ENCODE measurements at places on chromosomes 7 and 10. TPM values are rescaled to one million over a fixed set of nuclear protein-coding genes. Genes with fewer than 3 reads are reported as not detected.

DNA sequence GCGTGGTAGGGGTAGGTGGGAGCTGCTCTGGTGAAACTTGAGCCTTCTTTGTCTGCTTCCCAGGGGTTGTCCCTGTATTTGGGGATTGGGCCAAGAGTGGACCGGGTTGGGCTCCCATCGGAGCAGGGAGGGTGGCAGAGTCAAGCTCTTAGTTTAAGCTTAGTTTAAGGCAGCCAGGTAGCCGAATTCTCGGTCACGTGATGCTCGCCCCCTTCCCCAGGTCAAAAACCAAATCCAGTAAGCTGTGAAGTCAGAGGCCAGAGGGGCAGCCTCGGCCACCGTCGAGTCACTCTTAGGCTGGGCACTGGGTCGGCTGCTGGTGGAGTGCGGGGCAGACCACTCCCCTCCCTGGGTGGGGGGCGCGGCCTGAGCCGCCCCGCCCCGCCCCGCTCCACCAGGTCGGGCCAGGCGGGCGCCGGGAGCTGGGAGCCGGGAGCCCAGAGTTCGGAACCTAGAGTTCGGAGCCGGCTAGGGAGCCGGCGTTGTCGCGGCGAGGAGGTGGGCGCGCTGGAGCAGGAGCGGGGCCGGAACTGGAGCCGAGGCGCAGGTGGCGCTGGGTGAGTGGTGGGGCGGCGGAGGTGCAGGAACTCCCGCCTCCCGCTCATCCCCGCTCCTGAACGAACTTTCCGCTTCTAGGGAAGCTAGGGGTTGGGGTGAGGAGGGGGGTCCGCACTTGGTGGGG is 2.8 kb upstream of the LZTS2 start:
- H3K36me3 ChIP-seq = peaks cover 4% of the 10 kb centered on the region
- H3K4me3 ChIP-seq = peak overlapping the region; percentile 52
- H3K27me3 ChIP-seq = no peaks in the 10 kb centered on the region
- no peak for DNase-seq
- H3K27ac ChIP-seq = peak overlapping the region; percentile 95

GRCh38 chr7:29957521-29958310 is 31.9 kb downstream of the SCRN1 start:
- DNase-seq = no peak
- H3K36me3 ChIP-seq = peaks cover 20% of the 10 kb centered on the region
- H3K27me3 ChIP-seq = no peaks in the 10 kb centered on the region
- no peaks in the 10 kb centered on the region for H3K4me1 ChIP-seq

DNA sequence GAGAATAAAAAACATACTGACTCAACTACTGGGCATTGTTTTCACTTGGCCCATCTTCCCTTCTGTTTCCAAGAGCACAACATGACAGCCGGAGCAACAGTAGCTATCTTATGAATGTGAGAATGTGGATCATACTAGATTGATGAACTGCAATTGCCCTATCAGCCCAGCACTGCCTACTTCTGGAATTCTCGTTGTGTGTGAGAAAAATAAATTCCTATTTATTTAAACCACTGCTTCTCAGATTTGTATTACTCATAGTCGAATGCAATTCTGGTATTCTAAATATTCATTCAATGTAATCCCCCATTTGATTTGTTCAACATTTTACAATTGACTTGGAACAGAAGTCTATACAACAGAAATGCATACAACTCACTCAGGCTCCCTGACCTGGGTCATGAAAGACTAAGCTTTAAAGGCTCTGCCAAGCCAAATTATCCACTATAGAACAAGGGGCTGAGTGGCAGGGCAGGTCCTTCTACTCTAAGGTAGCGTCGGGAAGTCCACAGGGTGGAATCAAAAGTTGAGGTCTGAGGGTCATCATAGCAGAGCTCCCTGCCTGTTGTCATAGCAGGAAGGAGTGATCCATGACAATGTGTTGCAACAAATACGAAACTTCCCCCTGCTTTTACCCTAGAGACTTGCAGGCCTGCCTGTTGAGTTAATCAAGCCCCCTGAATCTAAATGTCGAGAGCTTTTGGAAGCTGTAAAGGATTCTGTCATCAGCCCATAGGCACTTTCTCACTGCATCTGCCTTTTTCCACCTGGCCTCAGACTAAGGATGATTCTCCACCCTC is 12.4 kb upstream of the JAZF1 start:
- H3K4me3 ChIP-seq = no peak overlapping the region
- peak overlapping the region; percentile 34 for H3K27ac ChIP-seq
- H3K27me3 ChIP-seq = no peaks in the 10 kb centered on the region
- peaks cover 10% of the 10 kb centered on the region for H3K4me1 ChIP-seq

DNA sequence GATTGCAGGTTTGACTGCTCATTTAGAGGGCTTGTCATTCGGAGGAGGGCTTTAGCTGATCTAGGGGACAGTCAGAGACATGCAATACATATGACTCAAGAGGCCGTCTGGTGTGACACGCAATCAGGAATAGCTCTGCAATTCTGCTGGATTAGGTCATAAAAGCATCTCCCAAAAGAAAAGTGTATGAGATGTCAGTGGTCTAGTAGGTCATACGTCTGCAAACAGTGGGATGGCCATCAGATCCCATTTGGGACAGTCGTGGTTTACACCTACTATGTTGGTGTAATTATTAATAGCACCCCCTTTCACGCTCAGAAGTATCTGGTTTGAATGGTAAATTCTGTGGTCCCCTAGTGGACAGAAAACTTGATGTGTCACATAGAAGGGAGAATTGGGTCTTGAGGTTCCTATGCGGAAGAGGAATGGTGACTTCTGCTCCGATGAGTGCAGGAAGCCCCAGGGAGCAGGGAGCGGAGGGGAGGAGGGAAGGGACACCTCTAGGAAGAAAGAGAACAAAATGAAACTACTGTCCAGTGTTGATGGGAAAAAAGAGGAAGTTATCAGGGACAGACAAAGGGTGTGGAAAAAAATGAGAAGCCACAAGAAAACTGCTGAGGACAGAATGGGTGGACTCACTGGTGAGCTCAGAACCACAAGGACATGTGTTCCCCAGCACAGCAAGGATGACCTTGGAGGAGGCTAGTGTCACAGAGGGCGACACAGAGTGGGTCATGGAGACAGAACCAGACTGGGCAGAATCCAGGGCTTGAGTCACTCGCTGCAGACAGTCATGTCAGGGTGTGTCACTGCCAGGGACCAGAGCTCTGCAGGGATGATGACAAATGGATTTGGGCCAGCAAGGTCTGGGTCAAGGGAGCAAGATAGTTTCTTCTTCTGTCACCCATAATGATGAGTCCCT is 59.9 kb downstream of the MAP3K8 start:
- peak; percentile 66 for DNase-seq
- H3K36me3 ChIP-seq = no peaks in the 10 kb centered on the region
- H3K27ac ChIP-seq = no peak overlapping the region
- H3K4me1 ChIP-seq = peaks cover 4% of the 10 kb centered on the region
- H3K27me3 ChIP-seq = peaks cover 4% of the 10 kb centered on the region

DNA sequence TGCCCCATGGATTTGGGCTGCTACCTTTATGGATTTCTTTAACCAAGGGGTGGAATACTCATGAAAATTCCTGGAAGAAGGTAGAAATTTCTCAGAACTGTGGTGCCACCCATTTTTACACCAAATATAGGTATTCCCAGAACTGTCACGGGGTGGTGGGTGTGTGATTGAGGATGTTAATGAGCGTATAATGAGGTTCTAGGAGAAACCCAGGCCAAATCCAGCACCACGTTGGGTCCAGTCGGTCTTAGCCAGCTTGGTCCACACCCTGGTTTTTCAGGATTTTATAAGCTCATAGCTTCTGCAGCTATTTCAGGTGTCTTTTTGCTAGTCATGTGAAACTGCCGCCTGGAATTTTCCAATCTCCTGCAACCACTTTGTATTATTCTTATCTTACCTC is 83.3 kb downstream of the HECW1 start:
- no peak overlapping the region for H3K4me3 ChIP-seq
- peaks cover 5% of the 10 kb centered on the region for H3K4me1 ChIP-seq
- H3K27ac ChIP-seq = no peak overlapping the region
- no peak for DNase-seq
- no peaks in the 10 kb centered on the region for H3K27me3 ChIP-seq

DNA sequence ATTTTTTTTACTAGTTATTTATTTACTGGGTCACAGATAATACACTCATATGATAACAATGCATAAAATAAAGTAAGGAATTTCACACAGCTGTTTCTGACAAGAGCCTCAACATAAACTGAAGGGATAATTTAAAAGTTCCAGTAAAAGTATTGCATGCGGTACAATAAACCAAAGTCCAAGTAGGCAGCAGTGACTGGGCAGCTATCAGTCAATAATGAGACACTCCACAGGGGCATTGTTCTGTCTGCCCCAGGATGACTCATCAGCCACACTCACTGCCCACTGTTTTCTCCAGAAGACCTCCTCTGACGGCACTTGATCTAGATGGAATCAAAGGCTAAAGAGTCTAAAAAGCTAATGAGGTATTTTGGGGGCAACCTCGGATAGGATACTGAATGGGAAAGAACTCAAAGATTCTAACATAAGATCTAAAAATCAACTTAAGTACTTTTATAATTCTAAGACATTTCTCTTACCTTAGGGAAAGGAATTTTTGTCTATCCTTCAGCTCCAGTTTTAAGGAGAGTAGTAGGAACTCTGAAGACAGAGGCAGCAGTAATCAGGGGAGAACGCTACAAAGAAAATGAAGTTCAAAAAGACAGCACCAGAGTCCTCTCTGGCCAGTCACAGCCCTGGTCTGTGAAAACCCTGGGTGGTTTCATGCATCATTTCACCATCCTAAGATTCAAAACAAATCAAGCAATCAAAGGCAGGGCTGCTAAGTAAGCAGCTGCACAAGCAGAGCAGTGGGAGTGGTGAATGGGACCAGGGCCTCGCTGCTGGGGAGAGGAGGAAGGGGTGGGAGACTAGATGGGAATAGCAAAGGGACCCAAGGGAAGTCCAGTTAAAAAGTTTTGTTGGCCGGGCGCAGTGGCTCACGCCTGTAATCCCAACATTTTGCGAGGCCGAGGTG is 175.1 kb downstream of the AVL9 start:
- H3K27me3 ChIP-seq = no peaks in the 10 kb centered on the region
- H3K27ac ChIP-seq = no peak overlapping the region
- DNase-seq = peak; percentile 45
- no peak overlapping the region for H3K4me3 ChIP-seq
- peaks cover 9% of the 10 kb centered on the region for H3K4me1 ChIP-seq
- H3K36me3 ChIP-seq = no peaks in the 10 kb centered on the region

PAPOLB gene
- polyA plus RNA-seq = not detected

HK1 gene
- polyA plus RNA-seq = 53.7 TPM

HOXA11 gene
- polyA plus RNA-seq = 0.04 TPM

Data from IMR-90 (cell line).